Skeletal muscle cell (primary cell): ENCODE measurements at places on chromosomes 1 and 21.

DNA sequence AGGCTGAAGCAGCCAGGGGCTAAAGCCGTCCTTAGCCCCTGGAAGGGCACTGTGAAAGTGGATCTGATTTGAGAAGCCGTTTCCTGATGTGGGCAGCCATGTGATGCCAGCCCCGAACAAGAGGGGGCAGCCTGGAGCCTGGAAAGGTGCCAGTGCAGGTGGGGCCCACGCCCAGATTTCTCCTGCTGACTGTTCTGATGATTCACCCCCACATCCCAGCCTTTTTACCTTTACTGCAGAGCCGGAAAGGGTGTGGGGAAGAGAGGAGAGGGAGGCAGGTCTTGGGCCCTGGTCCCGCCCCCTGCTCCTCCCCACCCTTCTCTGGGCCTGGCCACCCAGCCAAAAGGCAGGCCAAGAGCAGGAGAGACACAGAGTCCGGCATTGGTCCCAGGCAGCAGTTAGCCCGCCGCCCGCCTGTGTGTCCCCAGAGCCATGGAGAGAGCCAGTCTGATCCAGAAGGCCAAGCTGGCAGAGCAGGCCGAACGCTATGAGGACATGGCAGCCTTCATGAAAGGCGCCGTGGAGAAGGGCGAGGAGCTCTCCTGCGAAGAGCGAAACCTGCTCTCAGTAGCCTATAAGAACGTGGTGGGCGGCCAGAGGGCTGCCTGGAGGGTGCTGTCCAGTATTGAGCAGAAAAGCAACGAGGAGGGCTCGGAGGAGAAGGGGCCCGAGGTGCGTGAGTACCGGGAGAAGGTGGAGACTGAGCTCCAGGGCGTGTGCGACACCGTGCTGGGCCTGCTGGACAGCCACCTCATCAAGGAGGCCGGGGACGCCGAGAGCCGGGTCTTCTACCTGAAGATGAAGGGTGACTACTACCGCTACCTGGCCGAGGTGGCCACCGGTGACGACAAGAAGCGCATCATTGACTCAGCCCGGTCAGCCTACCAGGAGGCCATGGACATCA is at the start of gene SFN:
Gene SFN (plus strand): TSS at position 369 of the 904 bp plus-strand sequence. CDS start 64 bp downstream, at position 433.
- DNase-seq = no peak

- no peak for DNase-seq
Measured at GRCh38 chr21:38126666-38127303, 130.0 kb upstream of the KCNJ15 start.

- no peak for DNase-seq
Measured at GRCh38 chr1:6554907-6555778, at the start of gene TAS1R1. Gene TAS1R1 (plus strand): TSS chr1:6555307. CDS start chr1:6555374, 67 bp downstream.

- DNase-seq = no peak
Measured at GRCh38 chr1:22428672-22429071, 23.0 kb upstream of the ZBTB40 start.

DNA sequence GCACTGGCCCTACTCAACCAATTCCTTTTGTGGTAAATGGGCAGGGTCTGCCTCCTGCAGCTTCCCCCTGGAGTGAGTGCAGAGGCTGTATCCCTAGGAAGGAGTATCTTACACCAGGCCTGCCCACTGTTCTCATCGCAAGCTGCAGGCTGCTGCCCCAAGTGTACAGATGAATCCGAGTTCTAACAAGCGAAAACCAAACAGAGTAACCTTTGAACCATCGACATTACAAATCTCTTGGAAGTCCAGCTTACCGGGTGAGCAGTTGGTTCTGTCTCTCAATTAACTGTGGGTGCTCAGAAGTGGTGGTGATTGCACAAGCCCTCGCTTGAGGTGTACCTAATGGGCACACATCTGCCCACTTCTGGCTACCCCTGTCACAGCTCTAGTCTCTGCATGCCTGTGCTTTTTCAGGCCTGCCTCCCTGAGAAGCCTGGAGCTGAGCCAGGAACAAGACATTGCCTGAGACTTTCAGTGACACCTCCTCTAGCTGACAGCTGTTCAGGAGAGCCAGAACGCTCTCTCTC is 22.7 kb downstream of the INAVA start:
- no peak for DNase-seq
